ENCODE measurements at places on chromosomes 16 and 17.

GRCh38 chr16:15682105-15682570 lies 32.1 kb downstream of the NDE1 start:
- DNase-seq: peak; percentile 88

- DNase-seq: no peak
These were observed 20.2 kb downstream of the ABR start for GRCh38 chr17:1159431-1160180.

- no peak for DNase-seq
These were observed 172.3 kb upstream of the IRX6 start for GRCh38 chr16:55151561-55152305.

DNA sequence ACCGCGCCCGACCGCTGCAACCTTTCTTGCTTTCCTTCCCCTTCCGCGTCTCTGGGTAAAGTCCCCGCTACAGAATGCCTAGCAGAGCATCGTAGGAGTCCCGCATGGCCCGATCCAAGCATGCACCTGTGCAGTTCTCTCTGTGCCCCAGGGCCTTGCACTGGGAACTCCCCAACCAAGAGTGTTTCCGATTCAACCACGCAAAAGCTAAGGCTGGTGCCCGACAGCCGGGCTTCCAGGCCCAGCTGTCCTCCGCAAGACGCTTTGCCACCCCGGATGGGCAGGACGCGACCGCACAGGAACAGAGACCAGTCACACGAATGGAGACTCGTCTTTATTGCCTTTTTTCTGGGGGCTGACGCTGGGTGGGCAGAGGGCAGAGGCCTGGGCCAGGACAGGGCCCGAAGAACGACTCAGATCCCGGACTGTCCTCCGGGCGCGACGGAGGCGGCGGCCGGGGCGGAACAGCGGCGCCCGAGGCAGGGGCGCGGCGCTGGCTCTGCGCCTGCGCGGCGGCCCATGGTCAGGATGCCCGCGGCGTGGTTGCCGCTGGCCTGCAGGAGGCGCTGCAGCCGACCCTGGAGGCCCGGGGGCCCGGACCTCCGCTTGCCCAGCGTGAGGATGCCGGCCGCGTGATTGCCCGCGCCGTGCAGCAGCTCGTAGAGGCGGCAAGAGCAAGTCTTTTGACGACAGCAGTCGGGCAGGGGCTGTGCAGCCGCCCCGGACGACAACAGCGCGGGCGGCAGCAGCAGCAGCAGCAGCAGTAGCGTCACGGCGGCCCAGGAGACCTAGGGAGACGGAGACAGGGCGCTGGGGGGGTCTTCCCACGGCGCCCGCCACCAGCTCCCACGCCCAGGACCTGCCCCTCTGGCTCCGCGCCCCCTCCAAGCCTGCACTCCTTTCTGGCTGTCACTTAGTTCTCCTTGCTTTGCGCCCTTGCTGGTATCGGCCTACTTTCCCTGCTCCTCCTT lies 1.2 kb downstream of the HCRT start:
- peak; percentile 92 for DNase-seq

DNA sequence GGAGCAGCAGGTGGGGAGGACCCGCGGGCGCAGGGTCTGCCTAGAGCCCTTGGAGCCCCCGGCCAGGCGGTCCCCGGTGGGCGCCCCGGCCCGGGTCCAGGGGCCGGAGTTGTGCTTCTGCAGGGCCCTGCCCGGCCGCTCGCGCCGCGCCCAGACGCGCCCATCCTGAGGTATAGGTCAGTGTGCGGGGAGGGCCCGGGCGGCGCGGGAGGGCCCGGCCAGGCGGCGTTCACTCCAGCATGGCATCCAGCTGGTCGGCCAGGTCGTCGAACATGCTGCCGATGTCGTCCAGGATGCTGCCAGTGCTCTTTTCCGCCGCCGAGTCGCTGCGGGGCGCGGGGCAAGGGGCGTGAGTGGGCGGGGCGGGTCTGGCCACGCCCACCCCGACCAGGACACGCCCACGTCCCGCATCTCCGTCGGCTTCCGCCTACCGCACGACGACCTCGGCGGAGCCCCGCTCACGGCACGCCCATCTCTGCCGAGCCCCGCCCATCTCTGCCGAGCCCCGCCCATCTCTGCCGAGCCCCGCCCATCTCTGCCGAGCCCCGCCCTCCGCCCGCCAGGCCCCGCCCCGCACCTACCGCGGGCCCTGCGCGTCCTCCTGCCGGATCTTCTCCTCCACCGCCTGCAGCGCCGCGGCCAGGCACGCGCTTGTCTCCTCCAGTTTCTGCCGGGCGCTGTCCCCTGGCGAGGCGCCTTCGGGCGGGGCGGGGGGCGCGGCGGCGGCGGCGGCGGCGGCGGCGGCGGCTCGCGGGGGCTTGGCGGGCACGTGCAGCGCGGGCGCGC lies 17.9 kb downstream of the CASKIN1 start:
- peak; percentile 78 for DNase-seq
